Ascending aorta (tissue), 2 donors: ENCODE measurements at places on chromosomes 7 and 10.

DNA sequence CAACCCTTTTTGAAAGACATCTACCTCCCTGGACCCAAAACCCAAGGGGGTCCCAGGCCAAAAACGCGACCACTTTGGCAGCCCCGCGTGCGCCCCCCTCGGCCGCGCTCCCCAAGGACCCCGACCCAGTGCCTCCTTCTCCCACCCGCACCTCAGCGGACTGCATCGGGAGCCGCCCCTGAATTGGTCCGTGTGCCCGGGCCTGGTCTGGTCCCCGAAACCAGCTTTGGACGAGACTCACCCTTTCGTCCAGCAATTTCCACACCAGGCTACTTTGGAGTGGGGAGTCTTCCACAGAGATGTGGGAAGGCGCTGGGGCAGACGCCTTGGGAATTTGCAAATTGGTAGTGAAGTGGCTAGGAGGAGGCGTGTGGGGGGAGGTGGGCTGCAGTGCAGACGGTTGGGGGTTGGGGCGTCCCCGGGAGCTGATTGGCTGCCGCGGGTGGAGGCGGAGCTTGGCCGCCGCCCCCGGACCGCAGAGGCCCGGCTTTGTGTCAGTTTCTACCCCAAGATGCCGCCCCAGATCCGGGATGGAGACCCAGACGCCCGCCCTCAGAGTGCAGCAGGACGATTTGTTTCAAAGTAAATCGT, 16.9 kb downstream of the TCAF1 start:
- DNase-seq: no peak

DNA sequence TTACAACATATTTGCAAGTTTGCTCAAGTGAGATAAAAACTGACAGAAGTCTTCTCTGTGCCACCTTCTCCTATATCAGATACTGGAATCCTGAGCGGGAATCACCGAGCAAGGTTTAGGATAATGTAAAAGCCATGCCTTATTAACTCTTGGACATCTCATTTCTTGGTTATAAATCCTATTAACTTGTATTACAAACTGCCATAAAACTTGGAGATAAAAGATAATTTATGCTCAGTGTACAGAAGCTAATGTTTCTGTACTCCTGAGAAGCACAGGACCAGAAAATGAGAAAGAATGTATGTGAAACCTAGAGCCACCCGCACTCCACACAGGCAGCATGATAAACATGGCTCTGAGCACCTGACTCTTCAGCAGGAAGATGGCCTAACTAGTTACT, 181.2 kb upstream of the NOBOX start:
- DNase-seq: no peak

- no peak for DNase-seq
Observed at GRCh38 chr7:47153058-47153457, 428.9 kb downstream of the TNS3 start.

DNA sequence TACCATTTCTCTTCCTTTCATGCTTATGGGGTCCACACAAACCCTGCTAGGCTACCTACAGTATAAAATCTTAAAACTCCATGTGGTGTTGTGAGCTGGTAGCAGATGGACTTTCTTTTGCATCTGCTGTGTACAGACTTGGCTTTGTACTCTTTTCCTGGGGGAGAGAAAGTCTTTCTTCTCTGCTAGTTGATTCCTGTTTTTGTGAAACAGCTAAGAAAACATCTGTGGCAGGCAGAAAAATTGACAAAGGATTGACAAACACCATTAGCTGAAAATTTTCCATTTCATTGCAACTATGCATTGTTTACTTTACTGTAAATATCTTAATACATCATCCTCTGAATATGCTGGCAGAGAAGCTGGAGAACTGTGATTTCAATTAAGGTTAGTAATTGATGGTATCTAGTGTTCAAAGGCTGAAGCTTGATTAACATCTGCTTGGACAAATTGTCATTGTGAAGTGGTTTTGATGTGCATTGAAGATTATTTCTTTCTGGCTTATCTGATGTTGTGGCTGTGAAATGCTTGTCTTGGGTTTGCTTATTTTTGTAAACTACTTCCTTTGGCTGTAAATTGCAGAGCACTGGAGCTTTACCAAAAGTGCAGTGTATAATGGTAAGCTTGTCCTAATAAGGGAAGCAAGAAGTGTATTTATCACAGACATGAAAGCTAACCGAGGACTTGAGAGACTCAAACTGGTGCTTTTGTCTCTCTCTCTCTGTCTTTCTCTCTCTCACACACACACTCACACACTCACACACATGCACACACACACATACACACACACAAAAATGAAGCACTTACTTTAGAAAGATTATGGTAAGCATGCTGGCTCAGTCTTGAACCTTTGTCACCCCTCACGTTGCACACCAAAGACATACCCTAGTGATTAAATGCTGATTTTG, at the start of gene FOXP2:
FOXP2 (plus strand) TSS at position 660 of the 908 bp plus-strand sequence. CDS start 11,697 bp downstream, outside the sequence.
- DNase-seq: no peak

GRCh38 chr10:59362144-59362958, at the start of gene FAM13C:
FAM13C (minus strand) TSS chr10:59362549; CDS start chr10:59362460, 89 bp downstream.
- DNase-seq: peak; percentile 79

GRCh38 chr7:30091491-30091912, 43.3 kb upstream of the MTURN start:
- DNase-seq: no peak

- DNase-seq: no peak
Observed at GRCh38 chr7:117212969-117213877, 109.6 kb downstream of the WNT2 start.

- DNase-seq: no peak
Observed at GRCh38 chr10:14873090-14873760, 5.4 kb upstream of the SUV39H2 start.

DNA sequence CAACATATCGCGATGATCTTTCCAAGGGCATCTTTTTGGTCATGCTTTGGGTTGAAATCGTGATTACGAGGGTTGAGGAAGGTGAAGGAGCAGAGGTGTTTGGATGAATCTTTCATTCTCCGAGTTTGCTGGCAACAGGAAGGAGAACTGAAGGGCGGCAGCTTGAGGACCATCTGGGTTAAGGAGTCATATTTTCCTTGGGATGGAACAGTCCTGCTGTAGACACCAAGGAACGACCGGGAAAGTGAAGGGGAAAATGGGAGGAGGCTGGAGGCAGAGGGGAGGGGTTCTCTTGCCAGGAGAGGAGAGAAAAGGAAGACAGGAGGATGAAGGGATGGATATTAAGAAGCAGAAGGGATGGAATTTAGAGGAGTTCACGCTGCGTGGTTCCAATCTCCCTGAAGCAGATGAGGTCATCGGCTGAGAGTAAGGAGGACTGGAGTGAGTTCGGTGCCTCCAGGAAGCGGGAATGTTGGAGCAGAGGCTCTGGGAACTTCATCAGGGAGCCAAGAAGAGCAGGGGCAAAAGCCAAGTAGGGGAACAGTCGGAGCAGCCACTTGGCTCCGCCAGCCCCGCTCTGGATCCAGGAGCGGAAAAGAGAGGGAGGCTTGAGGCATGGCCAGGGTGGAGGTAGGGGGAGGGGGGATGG, 116.6 kb upstream of the GALNT17 start:
- no peak for DNase-seq

- DNase-seq: no peak
Observed at GRCh38 chr7:38034062-38034908, 113.8 kb downstream of the EPDR1 start.

GRCh38 chr7:139630643-139631519, 107.4 kb downstream of the CLEC2L start:
- DNase-seq: no peak

GRCh38 chr7:92880212-92881090, 44.1 kb upstream of the CDK6 start:
- no peak for DNase-seq

DNA sequence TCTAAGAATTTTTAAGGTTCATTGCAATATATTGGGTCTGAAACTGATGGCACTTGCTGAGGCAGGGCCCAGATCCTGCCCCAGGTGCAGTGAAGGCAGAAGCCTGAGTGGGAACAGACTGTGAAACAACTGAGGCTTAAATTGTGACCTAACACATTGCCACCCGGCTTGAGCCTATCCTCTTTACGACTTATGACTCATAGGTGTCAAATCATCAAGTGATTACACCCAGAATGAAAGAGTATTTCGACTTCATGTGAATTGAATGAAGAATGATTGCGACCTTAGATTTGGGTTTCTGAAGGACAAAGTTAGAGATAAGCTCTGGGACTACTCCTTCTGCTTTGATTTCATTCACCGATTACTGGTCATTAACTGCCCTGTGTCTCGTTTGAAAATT, 200.9 kb downstream of the CREB5 start:
- no peak for DNase-seq

- DNase-seq: no peak
Observed at GRCh38 chr10:5806745-5807144, 6.5 kb downstream of the GDI2 start.

DNA sequence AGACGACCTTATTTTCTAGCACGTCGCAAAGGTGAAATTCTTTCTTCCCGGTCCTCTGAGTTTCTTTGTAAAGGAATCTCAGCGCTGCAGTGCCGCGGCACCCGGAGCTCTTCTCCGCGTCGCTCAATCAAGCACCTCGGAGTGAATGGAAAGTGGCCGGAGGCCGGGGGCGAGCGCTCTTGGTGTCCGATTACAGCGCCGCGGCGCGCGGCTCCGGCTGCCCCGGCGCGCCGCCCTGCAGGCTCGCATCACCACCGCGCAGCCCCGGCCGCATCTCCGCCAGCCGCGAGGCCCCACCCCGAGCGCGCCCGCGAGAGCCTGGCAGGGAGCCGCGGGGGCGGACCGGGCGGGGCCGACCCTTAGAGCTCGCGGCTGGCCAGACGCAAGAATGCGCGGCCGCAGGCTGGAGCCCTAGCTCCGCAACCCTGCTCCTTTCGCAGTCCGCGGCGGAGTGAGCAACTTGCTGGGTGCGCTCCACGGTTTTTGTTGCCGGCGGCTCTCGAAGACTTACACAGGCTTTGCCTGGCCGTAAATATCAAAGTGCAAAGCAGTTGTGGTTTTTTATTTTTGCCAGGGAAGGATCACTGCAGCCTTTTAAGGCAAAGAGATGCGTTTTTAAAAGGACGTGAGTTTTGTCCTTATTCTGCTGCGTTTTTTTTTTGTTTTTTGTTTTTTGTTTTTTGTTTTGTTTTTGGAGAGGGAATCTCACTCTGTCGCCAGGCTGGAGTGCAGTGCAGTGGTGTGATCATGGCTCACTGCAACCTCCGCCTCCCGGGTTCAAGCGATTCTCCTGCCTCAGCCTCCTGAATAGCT, at the start of gene SEMA3C:
SEMA3C (minus strand) TSS at position 143 of the 813 bp plus-strand sequence. CDS start 2,270 bp downstream, outside the sequence.
- DNase-seq: peak; percentile 94

DNA sequence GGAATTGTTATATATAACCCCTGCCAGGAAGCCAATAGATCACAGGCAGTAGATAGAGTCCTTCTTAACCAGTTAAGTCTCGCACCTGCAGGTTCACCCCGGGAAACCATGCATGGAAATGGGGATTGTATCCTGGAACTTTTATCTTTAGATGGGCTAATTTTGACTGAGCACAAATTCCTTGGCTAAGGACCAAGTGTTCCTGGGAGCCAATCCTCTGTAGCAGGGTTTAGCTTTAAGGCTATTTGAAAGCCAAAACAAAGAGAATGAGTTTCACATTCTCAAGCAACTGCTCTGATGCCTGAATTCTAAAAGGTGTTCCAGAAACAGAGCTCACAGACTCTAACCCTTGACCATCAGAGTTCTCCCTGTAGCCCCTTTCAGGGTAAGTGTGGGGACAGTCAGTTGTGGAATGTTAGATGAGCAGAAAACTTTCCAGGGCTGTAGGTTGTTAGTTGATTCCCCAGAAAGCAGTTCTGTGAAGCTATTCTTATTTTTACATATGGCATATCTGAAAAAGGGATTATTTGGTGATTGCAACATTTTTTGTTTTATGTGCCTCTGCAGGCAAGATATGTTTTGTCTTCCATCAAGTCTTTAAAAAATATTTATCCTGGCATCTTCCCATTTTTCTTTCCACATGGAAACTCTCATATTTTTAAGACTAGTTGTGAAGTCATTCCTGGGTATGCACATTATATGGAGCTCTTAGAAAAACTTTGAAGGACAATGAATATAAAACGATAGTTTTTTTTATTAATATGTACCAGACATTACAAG, 16.2 kb upstream of the NPVF start:
- DNase-seq: no peak

GRCh38 chr10:123536176-123536845, 129.8 kb upstream of the GPR26 start:
- DNase-seq: no peak

DNA sequence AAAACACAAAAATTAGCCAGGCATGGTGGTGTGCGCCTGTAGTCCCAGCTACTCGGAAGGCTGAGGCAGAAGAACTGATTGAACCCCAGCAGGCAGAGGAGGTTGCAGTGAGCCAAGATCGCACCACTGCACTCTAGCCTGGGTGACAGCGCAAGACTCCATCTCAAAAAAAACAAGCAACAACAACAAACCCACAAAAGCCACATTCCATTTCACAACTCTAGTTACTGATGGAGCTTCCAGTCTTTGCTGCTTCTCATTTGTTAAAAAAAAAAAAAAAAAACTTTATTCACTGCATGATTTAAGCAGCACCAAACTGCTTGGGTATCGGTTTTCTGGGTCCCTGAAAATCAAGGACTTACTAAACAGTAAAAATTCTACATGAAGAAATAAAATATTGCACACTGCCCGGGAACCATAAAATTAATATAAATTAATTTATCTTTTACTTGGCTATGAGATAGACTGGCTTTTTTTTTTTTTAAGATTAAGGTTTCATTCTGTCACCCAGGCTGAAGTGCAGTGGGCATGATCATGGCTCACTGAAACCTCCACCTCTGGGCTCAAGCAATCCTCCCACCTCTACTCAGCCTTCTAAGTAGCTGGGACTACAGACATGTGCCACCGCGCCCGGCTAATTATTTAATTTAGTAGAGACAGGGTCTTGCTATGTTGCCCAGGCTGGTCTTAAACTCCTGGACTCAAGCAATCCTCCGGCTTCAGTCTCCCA, 42.0 kb downstream of the SRPK2 start:
- no peak for DNase-seq

- no peak for DNase-seq
Observed at GRCh38 chr7:13727279-13727678, 262.2 kb downstream of the ETV1 start.

DNA sequence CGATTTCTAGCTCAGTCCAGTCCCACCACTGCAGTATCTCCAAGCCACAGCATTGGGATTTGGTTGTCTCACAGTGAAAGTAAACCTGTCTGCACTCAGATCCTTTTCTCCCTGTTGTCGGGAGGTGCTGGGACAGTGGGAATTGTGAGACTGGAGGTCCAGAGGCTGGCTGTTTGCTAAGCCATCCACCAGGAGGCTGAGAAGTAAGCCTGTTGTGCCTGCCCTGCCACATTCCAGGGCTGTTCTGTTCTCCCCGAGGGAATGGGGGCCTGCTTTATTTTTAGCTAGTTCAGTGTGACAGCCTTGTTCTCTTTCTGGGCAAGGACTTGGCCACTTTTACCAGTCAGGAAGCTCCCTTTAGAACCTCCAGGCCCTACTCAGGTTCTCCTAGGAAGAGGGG, 54.9 kb downstream of the HK1 start:
- peak; percentile 90 for DNase-seq

GRCh38 chr10:86169066-86169465, 197.5 kb downstream of the GRID1 start:
- peak; percentile 31 for DNase-seq

- peak; percentile 54 for DNase-seq
Observed at GRCh38 chr10:48462482-48463020, 142.3 kb downstream of the ARHGAP22 start.

DNA sequence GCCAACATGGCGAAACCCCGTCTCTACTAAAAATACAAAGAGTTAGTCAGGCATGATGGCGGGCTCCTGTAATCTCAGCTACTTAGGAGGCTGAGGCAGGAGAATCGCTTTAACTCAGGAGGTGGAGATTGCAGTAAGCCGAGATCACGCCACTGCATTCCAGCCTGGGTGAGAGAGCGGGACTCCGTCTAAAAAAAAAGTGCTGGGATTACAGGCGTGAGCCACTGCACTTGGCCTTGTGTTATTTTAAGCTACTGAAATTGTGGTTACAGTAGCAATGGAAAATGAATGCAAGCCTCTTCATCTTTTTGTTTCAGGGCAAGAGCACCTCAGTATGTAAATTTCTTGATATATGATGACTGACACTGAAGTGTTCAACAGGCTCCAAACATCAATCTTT, 106.4 kb upstream of the IMMP2L start:
- DNase-seq: no peak
